Stimulated activated CD4-positive, alpha-beta T cell treated with anti-CD3 and anti-CD28 coated beads, Interleukin-12 subunit alpha, Interleukin-12 subunit beta, amount 100 ng/mL, for 48 hours (primary cell): ENCODE measurements at places on chromosomes 1 and 21.

- no peak for DNase-seq
Observed at GRCh38 chr1:21175670-21176581, 771 bp downstream of the EIF4G3 start.

- DNase-seq = no peak
Observed at GRCh38 chr1:184388319-184388889, 1.6 kb downstream of the C1orf21 start.

DNA sequence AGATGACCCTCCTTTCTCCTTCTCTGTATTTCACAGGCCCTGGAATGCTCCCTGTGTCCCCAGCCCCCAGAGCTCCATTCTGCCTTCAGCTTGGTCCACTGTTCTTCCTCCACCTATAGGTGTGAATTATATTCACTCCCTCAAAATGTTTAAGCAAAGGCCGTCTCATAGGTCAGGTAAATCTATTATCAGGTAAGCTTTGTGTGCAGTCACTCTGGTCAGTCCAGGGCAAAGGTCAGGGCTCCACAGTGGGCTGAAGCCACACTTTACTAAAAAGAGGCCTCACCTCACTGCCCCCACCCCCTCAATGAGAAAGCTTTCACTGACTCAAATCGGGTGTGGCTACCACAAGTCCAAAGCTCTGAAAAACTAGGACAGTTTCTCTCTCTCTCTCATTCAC is 65.9 kb downstream of the DNTTIP2 start:
- DNase-seq = no peak

DNA sequence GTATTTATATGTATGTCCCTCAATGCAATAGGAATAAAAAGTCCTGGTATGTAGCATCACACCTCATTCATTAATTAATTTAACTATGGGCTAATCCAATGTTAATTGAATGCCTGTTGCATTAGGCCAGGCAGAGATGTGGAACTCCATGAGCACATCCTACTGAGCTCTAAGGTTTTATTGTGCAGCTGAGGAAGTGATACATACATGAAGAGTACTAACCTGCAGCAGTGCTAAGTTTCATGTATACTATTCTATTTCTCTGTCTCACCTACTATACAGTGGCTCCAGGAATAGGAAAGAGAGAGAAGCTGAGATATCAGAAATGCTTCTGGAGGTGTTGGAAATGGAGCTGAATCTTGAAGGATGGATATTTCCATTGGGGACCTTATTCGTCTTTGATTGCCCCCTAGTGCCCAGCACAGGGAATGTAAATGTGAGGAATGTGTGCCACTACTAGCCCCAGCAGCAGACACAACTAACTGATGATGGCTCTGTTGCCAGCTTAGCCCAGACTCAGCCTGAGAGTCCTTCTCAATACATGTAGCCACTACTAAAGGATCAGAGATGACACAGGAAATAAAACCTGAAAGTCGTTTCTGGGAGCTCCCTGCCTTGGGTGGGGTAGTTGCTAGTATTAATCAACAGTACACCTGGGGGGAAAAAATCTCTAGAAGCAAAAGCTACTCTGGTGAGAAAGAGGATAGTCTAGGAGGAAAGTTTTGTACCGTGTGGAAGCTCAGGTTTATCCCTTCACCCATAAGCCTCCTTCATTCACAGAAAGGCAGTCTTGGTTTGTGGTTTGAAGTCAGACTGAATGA is 173.3 kb upstream of the FOXD3 start:
- DNase-seq = no peak

DNA sequence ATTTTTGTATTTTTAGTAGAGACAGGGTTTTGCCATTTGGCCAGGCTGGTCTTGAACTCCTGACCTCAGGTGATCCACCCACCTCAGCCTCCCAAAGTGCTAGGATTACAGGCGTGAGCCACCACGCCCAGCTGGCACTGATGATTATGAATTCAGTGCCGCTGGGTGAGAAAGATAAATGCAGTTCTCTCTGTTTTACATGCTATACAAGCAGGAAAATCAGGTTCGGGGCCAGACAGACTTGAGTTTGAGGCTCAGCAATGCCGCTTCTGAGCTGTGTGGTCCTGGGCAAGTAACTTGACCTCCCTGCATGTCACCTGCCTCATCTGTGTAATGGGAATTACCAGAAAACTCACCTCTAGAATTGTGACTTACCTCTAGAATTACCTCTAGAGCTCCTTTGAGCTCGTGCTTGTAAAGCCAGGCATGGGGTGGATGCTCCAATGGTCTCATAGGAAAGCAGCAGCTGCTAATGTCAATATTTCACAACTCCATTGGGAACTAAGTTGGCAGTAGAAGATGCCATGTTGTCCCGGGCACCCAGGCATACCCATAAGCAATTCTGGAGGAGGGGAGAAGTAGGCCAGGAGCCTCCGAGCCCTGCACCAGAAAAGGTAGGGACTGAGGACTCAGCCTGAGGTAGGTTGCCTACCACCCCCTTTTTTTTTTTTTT is 119.8 kb upstream of the SLC25A33 start:
- no peak for DNase-seq

GRCh38 chr1:51355382-51355781 is 25.0 kb upstream of the TTC39A start:
- no peak for DNase-seq

- DNase-seq = peak; percentile 68
Observed at GRCh38 chr1:167627865-167628641, 2.0 kb upstream of the RCSD1 start.

GRCh38 chr21:42426876-42427480 is 23.3 kb downstream of the UBASH3A start:
- no peak for DNase-seq

DNA sequence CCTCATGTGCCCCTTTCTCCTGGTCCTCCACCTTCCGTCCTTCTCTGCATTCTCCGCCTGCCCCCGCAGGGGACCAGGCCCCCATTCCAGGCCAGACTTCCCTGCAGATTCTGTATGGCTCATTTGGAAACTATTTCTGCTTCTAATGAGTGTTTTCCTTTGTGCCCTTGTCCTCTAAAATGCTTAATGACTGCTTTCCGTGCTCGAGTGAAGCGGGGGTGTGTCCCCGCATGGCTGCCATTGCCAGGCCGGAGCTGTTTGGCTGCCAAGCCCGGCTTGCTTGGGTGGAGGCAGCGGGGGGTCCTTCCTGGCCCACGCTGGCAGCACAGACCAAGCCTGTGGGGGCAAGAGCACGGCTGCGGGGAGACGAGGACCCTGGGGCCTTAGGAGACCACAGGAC is 299.3 kb upstream of the VAMP3 start:
- DNase-seq = no peak

DNA sequence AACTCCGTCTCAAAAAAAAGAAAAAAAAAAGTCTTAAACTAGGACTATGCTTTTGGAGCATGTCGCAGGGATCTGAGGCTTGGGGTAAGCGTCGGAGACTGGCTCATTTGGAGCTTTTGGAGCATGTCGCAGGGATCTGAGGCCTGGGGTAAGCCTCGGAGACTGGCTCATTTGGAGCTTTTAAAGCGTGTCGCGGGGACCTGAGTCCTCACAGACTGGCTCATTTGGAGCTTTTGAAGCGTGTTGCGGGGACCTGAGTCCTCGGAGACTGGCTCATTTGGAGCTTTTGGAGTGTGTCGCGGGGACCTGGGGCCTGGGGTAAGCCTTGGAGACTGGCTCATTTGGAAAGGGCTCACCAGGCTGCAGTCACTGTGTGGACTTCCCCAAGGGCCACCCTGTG is 13.6 kb upstream of the TSPEAR start:
- no peak for DNase-seq

DNA sequence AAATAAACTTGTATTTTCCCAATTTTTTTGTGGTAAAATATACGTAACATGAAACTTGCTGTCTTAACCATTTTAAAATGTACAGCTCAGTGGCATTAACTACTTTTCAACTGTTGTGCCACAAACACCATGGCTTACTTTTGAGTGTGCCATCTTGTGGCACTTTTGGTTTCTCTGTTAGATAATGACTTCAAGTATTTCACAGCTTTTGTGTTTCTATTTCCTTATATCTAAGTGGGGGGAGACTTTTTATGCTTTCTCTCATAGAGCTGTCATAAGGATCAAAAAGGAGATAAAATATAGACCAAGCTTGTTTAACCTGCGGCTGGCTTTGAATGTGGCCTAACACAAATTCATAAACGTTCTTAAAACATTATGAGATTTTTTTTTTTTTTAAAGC is 44.3 kb downstream of the CDC14A start:
- no peak for DNase-seq

- DNase-seq = no peak
Observed at GRCh38 chr1:43872280-43872679, 61.3 kb upstream of the ARTN start.

DNA sequence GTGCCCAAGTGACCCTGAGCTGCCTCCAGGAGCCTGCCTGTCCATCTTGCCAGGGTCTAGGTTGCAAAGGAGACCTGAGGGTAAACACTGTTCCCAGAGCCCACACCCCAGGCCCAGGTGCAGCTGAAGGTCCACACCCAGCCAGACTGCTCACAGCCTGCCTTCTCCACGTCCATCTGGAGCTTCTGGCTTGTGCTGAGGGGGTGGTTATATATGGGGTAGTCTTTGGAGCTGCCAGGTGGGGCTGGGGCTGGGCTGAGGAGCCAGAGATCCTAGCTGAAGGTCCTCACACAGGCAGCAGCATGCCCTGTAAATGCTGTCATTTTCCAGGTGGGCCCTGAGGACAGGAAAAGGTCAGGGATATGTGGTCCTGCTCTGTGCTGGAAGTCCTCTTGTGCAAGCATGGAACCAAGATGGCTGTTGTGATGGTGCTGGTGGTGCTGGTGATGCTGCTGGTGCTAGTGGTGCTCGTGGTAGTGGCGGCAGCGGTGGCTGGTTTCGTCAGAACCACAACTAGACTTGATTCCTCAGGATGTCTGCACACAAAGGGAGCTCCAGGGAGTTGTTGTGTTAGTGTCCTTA is 182.7 kb downstream of the MATN1 start:
- no peak for DNase-seq

GRCh38 chr1:208303743-208304712 is 59.8 kb upstream of the PLXNA2 start:
- DNase-seq = no peak

GRCh38 chr1:19505693-19506457 is 20.5 kb upstream of the CAPZB start:
- DNase-seq = no peak

- DNase-seq = no peak
Observed at GRCh38 chr21:44630440-44630839, 3.5 kb downstream of the KRTAP10-9 start.

DNA sequence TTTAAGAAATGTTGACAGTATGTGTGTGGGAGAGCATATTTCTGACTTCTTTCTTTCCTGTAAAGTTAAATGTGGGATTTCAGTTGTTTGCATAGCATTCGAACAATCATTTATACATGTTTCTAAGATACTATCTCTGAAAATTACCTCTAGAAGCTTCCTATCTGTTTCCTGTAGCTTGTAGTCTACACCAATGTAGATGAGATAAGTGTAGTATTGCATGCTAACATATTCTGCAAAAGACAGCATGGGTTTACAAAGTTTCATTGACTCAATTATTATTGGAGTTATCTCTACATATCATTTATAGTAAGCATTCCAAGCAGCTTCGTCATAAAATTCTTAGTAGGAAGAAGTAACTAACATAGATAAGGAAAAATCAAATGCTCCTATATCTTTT is 98.9 kb upstream of the DPYD start:
- DNase-seq = no peak

- DNase-seq = no peak
Observed at GRCh38 chr1:57908147-57908890, 484.5 kb upstream of the DAB1 start.

- DNase-seq = no peak
Observed at GRCh38 chr1:183699616-183700160, 46.6 kb upstream of the APOBEC4 start.

- no peak for DNase-seq
Observed at GRCh38 chr1:42429603-42430002, 26.2 kb downstream of the ZMYND12 start.

GRCh38 chr1:184060316-184060715 is 8.8 kb downstream of the TSEN15 start:
- DNase-seq = no peak

DNA sequence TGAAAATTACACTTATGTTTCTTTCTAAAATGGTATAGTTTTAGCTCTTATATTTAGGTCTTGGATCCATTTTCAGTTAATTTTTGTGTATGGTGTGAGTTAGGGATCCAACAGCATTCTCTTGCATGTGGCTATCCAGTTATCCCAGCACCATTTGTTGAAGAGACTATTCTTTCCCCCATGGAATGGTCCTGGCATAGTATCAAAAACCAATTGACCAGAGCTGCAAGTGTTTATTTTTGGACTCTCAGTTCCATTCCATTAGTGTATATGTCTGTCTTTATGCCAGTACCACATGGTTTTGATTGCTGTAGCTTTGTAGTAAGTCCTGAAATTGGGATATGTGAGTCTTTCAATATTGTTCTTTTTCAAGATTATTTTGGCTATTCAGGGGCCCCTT is 14.3 kb downstream of the TTLL10 start:
- no peak for DNase-seq

- no peak for DNase-seq
Observed at GRCh38 chr1:246588159-246588721, 22.0 kb downstream of the CNST start.

DNA sequence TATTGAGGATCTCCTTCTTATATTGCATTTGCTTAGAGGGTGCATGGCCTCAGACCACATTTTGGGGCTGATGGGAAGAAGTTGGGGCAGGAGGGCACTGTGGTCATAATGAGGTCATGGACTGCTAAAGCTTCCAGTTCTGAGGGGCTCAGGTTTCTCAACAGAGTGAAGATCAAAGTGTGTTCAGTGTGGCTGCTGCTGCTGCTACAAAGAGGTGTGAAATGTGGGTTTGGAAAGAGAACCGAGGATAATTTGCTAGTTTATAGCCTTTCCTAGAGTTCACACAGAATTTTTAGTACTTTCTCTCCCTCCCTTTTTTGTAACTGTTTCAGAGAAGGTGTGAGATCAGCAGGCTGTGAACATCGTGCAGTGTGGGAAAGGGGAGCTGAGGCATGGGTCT is 73.3 kb downstream of the CACNA1E start:
- no peak for DNase-seq

DNA sequence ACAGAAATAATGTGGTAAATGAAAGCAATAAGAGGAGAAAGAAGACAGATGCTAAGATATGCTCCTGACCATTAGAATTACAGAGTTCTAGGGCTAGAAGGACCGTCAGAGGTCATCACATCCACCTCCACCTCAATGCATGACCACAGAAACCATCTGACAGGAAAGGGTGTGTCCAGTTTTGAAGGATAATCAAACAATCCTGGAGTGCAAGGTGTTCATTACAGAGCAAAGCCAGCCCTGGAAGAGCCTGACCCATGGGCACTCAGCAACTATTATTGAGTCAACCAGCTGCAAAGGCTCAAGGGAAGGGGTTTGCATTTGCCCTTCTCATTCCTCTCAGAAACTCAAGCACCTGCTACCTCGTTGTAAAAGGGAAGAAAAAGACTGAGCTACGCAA is 46.4 kb downstream of the TOR1AIP2 start:
- no peak for DNase-seq
